ENCODE measurements at places on chromosomes 12 and 14.

- DNase-seq, result no peak
Measured at GRCh38 chr12:68880660-68881325, 52.2 kb downstream of the CPM start.

DNA sequence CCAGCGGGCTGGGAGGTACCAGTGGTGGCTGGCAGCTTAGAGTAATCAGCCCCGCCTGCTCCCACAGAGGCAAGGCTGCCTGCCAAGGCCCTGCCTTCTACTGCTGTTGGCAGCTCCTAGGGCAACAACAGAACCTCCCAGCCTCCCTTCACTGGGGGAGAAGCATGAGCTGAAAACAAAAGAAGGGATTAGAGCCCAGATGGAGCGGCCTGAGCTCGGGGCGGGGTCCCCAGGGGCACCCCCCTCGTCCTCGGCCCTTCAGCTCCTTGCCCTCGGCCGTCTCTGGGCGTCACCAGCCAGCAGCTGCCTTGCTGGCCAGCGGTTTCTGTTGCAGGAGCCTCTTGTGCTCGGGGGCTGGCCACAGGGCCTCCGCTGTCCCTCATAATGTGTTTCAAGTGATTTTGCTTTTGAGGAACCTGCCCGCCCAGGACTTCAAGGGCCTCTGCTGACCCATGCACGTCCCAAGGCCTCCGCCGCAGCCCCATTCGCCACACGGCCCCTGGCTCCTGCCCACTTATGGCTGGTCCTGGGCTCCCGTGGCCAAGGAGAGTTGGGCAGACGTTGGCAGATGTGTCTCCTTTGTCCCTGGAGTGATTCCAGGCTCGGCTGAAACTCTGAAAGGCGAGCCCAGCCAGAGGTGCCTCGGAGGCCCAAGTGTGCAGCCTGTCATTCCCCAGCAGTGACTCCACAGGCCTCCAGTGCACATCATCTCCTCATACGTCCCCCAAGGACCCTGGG is 49.7 kb downstream of the PSMA6 start:
- DNase-seq, result peak; percentile 28

- no peak for DNase-seq
Measured at GRCh38 chr14:36207500-36207899, 31.0 kb upstream of the PTCSC3 start.

DNA sequence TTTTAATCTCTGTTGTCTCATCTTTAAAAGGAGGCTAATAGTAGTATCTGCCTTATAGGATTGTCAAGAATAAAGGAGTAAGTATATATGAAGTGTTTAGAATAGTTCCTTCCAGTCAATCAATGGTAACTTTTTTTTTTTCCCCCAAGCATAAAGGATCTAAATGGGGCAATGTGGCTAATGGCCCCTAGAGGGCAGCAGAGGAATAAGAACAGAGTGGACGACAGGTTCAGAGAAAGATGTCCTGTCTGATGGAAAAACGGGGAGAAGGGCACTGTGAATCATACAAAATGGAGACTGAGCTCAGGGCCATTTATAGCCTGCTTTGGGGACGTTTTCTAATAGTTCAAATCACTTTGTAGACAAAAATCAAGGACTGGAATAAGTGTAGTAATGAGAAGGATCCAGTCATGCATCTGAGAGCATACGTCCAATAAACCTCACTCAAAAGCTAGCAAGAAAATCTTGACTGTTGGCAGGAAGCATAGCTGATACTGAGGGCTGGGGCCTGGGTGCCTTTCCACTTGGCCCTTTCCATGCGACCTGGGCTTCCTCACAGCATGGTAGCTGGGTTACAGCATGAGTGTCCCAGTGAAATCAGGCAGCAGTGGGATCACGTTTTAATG is 51.3 kb downstream of the IFNG-AS1 start:
- peak; percentile 75 for DNase-seq

GRCh38 chr14:35897616-35898111 is 71.5 kb downstream of the BRMS1L start:
- DNase-seq, result no peak

GRCh38 chr12:121676190-121676589 is 6.7 kb upstream of the MORN3 start:
- DNase-seq, result no peak

GRCh38 chr14:97219431-97220017 is 422.3 kb downstream of the VRK1 start:
- no peak for DNase-seq

DNA sequence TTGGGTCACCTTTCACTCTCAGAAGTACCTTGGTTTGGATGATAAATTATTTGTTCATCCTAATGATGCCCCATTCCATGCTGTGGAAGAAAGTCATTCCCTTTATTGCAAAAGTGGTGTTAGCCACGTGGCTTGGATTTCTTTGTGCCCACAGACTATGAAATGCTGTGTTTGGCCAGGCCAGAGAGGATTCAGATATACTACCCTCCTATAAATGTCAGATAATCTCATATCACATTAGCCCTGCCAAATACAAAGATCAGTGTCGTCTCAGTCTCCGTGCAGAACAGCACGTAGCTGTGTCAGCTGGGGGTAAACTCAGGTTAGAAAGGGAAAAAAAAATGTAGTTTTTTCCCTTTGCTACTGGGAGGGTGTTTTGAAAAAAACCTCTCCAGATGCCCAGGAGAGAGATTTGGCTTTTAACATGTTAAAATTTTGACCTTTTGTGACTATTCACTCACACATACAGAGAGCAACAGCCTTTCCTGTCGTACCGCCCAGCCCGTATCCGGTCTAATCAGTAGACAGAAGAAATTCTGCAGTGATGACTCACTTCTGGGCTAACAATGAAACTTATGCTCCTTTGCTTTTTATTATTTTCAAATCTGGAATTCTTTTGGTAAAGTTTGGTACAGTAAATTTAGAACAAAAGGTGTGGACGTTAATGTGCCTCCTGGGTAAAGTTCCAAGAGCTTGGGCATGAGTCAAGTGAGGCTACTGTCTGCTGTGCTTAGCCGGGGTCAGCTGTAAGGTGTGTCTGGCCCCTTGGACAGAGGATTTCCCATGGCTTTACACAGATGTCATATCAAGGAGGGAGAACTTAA is 8.5 kb upstream of the PTPRB start:
- peak; percentile 21 for DNase-seq

- no peak for DNase-seq
Measured at GRCh38 chr12:124111006-124111405, 138.0 kb downstream of the ZNF664 start.

GRCh38 chr14:51614707-51615106 is 37.0 kb upstream of the FRMD6 start:
- DNase-seq, result no peak

DNA sequence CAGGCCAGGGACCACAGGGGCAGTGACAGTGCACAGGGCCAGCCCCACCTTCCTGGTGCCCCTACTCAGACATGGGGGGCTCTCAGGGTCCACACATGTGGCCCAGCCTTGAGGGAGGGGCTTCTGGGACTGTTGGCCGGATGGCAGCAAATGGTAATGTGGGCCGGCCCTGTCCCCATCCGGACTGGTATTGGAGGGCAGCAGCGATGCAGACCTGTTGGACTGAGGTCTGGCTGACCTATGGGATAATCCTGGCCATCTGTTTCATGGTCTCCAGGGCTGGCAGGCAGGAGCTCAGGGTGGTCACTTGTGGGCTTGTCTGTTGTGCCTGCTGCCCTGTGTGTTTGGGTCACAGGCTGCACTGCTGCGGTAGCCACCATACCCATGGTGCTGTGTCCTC is 387.5 kb downstream of the TMEM121 start:
- DNase-seq, result no peak

GRCh38 chr12:77471801-77472200 is 358.9 kb upstream of the NAV3 start:
- DNase-seq, result no peak

- no peak for DNase-seq
Measured at GRCh38 chr12:92561543-92561899, 141.3 kb upstream of the PLEKHG7 start.

GRCh38 chr14:53929871-53930715 is 26.5 kb downstream of the BMP4 start:
- DNase-seq, result peak; percentile 4

- no peak for DNase-seq
Measured at GRCh38 chr12:1403417-1403816, 191.0 kb downstream of the FBXL14 start.

DNA sequence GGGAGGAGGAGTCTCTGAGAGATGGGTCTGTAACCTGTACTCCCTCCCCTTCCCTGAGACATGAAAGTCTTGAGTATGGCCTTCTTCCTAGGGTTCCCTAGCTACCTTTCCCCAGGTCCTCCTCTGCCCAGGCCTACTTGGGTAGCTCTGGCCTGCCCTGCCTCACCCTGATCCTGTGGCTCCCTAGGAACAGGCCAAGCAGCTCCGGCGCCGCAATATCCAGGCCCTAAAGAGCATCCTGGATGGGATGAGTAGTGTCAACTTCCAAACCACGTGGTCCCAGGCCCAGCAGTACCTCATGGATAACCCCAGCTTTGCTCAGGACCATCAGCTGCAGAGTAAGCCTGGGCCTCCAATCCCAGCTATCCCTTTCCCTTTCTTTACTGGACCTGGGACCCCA is 12.3 kb downstream of the PRPF40B start:
- DNase-seq, result no peak

DNA sequence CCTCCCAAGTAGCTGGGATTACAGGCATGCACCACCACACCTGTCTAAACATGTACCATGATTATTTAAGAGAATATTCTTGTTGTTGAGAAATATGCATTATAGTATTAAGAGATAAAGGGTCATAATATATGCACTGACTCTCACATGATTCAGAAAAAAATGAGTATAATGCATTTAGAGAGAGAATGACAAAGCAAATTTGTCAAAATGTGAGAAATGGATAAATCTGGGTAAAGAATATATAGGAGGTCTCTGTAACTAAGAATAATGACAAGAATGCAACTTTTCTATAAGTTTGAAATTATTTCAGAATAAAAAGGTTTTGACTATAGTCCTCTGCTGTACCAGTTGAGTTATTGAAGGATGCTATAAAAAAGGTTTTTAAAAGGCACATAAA is 28.1 kb upstream of the ZNF740 start:
- DNase-seq, result no peak

- no peak for DNase-seq
Measured at GRCh38 chr14:49984424-49984823, 91.5 kb downstream of the ARF6 start.

GRCh38 chr12:4535092-4535491 is 3.6 kb upstream of the RAD51AP1 start:
- no peak for DNase-seq

- no peak for DNase-seq
Measured at GRCh38 chr12:115569345-115570068, 708.0 kb downstream of the MED13L start.
